Fibroblast of skin of left quadriceps (primary cell): ENCODE measurements at places on chromosomes 3 and 15.

DNA sequence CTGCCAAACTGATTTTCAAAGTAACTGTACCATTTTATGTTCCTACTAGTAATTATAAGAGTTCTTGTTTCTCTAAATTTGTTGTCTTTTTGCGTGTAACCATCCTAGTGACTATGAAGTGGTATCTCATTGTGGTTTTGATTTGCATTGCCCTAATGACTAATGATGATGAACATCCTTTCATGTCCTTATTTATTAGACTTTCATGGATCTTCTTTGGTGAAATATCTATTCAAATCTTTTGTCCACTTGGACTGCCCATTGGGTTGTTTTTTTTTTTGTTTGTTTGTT, 3.6 kb downstream of the OXSR1 start:
- no peak for DNase-seq

DNA sequence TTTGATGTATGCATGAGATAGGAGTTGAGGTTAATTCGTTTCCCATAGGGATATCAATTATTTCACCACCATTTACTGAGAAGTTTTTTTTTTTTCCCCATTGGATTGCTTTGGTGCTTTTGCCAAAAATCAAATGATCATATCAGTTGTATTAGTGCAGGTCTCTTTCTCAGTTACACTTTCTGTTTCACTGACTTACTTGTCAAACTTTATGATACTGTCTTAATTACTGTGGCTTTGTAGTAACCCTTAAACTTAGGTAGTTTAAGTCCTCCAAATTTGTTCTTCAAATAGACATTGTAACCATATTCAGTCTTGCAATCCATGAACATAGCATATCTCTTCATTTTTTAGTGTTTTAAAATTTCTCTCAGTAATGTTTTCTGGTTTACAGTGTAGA, 259.9 kb upstream of the SLCO3A1 start:
- no peak for DNase-seq

DNA sequence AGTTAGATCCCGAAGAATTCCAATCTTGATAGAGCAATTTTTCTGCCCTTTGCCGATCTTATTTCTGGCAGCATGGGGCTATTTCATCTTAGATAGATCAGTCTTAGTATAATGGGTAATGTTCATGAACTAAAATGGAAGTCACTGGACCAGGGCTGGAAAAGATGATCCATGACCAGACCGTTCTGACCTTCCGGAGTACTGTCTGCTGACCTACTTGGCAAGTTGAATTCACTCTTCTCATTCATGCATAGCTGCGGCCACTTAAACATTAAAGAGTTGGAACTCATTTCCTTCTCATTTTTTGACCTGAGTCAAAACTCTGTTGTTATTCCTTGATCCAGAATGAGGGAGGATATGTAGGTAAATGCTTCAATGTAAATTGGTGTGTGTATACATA, 32.5 kb downstream of the GMNC start:
- DNase-seq = no peak

DNA sequence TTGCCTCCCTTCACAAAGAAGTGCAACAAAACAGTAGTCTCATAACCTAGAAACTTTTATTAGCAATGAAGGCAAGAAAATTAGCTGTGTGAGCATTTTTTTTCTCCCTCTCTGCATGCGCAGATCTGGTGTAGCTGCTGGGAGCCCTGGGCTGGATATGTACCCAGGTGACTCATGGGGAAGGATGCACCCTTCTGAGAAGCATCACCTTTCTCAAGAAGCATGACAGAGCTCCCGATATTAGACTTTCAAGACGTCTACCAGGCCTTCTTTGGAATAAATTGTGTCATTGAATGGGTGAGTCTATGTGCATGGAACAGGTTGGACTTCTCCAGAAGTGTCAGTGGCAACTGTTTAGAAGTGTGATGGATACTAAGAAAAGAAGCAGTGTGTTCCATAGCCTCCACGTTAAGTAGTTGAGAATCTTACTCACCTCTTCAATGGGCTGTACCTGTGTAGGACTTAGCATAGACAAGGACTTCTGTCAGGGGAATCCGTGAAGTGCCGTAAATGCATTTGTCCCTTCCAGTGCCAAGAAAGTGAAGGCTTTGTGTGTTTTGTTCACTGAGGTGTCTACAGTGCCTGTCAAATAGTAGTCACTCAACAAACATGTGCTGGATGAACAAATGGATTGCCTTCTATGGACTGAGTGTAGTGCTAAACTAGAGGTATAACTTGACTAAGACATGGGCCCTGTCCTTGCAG, 47.7 kb upstream of the RASGRP1 start:
- DNase-seq = no peak

GRCh38 chr15:48373821-48374451, 42.7 kb downstream of the DUT start:
- peak; percentile 75 for DNase-seq

- no peak for DNase-seq
Observed at GRCh38 chr3:159928071-159928491, 60.6 kb upstream of the IL12A start.

- no peak for DNase-seq
Observed at GRCh38 chr15:25649390-25649789, 210.6 kb upstream of the UBE3A start.

DNA sequence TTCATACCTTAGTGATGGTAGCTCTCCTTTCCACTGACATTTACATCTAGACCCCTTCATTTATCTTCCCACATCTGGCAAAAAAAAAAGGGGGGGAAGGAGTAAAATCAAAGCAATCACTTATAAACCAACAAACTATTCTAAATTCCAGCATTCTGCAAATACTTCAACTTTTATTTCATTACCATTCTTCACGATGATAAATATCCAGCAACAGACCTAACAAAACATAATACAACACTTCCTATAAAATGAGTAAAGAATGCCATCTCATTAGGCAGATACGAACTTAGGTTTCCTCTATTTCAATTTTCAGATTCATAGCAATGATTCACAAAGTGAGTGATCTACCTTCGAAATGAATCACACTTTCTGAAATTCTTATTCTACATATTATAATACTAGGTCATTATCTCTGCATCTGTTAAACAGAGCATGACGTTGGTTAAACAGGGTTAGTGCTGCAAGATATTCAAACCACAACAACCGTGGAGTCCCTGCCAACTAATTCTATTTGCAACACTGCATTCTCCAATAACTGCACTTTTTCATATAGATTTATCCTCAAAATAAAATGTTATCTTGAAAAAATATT, at the start of gene LRRFIP2:
Gene LRRFIP2 (minus strand): TSS at position 51 of the 595 bp plus-strand sequence. CDS start 25,599 bp downstream, outside the sequence.
- peak; percentile 59 for DNase-seq

- no peak for DNase-seq
Observed at GRCh38 chr3:7340795-7341194, 479.9 kb downstream of the GRM7 start.

- DNase-seq = no peak
Observed at GRCh38 chr3:61058836-61059235, 192.4 kb downstream of the FHIT start.

DNA sequence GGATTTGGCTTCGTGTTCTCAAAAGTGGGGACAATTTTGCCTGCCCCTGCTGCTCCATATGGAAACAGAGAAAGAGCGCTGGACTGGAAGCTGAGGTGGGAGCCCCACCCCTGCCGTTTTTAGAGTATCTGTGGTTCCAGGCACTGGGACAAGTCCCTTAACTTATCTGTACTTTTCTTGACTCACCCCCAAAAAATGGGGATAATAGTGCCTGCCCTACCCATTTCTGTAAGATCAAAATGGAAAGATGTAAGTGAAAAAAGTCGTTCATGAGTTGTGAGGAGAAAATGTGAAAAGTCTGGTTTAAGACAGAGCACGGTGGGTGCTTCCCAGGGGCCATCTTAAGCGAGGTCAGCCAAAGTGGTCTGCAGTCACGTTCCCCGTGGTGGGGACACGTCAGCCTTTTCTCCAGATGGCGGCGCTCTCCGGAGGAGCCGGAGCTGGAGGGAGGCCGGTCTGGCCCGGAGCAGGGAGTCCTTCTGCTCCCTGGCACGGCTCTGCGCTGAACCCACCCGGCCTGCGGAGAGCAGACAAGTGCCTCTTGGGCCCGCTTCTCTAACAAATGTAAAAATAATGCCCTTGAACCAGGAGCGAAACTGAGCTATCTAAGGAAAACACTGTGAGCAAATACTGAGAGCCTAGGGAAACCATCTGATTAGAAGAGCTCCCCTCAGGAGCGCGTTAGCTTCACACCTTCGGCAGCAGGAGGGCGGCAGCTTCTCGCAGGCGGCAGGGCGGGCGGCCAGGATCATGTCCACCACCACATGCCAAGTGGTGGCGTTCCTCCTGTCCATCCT, at the start of gene CLDN18:
Gene CLDN18 (plus strand): TSS at position 690 of the 797 bp plus-strand sequence. CDS start 61 bp downstream, at position 751.
- no peak for DNase-seq

- peak; percentile 68 for DNase-seq
Observed at GRCh38 chr3:51538459-51539290, at the start of gene RAD54L2. TSS of gene RAD54L2 (plus strand) at chr3:51538719. CDS start at chr3:51590421, 51,702 bp downstream.

DNA sequence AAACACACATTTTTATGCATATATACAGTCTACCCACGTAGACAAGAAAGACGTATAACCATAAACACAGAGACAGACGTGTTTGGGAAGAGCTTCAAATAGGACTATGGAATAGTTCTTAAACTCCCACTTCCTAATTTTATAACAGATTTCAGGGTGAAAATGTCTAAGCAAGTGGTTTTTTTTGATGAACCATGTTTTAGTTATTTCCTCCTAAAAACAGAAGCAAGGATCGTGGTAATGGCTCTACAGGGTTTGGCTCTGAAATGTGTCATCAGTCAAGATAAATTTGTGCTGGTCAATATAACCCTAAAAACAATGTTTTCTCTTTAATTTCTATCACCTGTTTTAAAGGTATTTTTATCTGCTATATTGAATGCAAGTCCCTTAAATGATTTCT, 58.2 kb downstream of the FMN1 start:
- DNase-seq = no peak

- no peak for DNase-seq
Observed at GRCh38 chr3:146777941-146778340, 172.8 kb upstream of the PLSCR5 start.

DNA sequence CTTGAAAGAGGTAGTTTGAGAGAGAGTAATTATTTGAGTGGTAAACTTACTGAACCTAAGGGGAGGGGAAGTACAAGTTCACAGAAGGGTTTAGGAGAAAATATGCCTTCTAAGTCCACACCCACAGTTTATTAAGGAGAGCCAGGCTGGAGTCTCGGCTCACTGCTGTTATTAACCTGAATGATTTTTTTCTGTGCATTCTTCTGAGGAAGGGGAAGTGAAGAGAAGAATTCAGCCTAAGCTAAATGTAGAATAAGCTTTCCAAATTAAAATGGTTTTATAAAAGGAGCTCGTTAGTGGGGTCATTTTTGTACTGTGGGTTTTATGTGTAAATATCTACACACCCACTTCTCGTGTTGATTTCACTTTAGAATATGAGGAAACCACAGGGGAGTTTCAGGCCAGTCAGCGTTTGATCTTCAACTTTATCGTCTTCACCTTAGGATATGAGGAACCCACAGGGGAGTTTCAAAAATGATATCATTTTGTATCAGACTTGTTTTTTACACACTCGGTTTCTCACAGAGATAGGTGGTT, 1.5 kb downstream of the WHAMM start:
- no peak for DNase-seq

GRCh38 chr3:150371741-150372254, 36.3 kb upstream of the TSC22D2 start:
- peak; percentile 98 for DNase-seq

GRCh38 chr3:10688548-10689172, 127.4 kb upstream of the SLC6A11 start:
- DNase-seq = no peak

- no peak for DNase-seq
Observed at GRCh38 chr3:64685331-64685799, 2.4 kb downstream of the ADAMTS9 start.

GRCh38 chr15:38994310-38994709, 429.7 kb upstream of the RASGRP1 start:
- no peak for DNase-seq

- DNase-seq = no peak
Observed at GRCh38 chr15:99966815-99967214, 233.6 kb upstream of the LYSMD4 start.

DNA sequence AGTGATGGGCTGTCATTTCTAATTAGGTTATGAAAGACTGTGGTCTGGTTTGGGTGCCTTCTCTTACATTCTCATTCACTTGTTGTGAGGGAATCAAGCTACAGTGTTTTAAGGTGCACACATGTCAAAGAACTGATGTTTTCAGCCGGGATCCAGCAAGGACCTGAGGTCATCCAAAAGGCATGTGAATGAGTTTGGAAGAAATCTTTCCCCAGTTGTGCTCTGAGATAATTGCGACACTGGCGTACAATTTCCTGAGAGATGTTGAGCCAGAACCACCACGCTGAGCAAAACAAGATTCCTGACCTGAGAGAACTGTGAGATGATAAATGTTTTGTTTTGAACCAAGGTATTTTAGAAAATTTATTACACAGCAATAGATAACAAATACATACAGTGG, 295.3 kb upstream of the SLITRK3 start:
- DNase-seq = peak; percentile 36

DNA sequence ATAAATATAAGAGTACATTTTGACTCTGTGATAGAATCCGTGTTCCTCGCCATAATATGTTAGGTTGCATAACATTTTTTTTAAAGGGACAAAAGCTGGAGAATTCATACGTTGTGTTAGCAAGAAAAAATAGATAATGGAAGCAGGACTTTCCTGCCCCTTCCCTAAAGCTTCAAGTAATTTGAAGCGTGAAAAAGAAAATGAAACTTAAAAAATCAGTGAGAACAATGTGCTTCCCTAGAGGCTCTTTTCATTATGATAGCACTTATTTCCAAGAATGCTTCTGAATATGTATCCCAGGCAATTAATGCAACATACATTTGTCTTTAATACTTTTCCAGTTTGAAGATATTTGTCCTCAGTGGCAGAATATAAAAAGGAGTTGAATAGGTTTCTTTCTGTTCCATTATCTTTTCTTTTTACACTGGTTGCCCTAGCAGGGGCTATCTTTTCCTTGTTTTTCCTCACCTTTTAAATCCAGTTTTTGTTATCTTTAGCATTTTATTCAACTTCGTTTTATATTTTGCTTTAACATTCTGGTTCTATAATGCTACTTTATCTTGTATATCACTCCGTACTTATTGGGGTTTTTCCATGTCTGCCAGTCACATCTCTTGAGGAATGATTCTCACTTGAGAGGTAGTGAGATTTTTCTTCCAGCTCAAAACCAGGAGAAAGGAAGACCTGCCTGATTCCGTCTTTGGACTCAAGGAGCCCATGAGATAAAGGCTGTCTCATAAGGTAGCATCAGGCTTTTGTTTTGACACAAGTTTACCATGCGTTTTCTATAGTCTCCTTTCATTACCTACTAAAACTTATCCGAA, 113.8 kb downstream of the MBNL1 start:
- DNase-seq = no peak

DNA sequence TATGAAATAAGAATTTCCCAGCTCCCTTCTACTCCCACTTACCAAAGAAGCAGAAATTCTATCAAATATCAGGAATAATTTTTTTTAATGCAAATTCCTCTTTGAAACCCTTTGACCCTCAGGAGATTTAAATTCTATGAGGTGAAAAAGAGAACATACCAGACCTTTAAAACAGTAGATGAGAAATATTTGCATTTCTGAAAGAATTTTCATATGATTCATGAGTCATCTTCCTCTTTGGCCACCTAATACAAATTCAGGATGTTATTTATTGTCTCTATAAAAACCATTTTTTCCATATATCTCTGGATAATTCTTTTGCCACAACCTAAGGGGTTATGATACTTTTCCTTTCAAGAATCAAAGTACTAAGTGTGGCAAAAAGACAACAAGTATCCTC, 67.3 kb upstream of the ST3GAL6 start:
- DNase-seq = no peak
